ENCODE measurements at places on chromosomes 1 and 21.

DNA sequence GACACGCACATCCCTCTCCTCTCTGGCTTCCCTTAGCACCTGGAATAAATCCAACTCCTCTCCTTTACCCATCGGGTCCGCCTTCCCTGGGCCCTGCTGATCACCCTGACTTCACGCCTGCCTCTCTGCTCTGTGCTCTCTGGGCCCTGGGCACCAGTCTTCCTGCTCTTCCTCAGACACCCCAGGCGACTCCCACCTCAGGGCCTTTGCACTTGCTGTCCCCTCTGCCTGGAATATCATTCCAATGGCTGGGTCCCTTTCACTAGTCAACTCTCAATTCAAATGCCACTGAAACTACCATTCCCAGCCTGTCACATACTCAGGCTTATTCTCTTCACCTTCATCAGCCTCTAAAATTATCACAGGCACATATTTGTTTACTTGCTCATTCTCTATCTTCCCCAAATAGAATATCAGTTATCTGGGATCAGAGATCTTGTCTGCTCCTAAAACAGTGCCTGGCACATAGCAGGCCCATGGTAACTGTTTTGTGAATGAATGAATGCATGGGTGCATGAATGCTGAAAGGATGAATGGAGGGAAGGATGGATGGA is 27.2 kb upstream of the SELENON start:
- no peak for DNase-seq

DNA sequence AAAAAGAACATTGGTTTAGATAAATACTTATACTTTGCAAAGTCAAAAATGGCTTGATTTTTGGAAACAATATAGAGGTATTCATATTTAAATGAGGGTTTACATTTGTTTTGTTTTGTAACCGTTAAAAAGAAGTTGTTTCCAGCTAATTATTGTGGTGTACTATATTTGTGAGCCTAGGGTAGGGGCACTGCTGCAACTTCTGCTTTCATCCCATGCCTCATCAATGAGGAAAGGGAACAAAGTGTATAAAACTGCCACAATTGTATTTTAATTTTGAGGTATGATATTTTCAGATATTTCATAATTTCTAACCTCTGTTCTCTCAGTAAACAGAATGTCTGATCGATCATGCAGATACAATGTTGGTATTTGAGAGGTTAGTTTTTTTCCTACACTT is 65.3 kb upstream of the SAMD13 start:
- no peak for DNase-seq

- no peak for DNase-seq
Measured at GRCh38 chr1:5009376-5010065, 355.1 kb downstream of the AJAP1 start.

DNA sequence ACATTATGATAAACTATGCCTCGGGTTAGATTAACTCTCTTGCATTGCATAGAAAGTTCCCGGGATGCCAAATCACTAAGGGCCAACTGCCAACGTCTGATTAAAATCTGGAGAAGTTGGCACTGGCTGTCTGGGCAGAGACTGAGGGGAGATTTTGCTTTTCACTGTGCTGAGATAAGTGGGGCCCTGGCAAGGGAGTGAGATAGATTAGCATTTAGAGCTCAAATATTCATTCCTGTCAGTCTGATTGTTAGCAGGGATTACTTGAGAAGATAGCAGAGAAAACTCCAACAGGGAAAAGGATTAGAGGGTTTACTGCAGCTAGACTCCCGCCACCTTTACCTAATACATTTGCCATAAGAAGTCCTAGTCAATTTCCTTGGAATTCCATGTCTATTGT is 714.1 kb upstream of the CHRM3 start:
- DNase-seq = no peak

DNA sequence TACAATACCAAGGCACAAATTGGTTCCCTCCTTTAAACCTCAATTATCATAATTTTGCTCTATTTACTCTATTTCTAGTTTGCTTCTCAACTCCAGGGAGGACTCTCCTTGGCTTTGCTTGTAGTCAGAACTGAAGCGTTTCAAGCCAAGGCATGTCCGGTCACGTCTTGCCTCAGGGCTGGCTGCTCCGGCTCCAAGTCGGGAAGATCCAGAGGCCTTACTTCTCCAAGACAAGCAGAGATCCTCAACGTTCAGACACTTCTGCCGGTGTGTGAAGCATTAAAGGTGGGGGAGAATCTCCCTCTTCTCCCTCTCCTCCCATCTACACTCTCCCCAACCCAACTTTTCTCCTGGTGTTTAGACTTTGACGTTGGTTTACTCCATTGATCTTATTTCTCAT is 7.2 kb upstream of the HHAT start:
- no peak for DNase-seq

- DNase-seq = no peak
Measured at GRCh38 chr1:232594768-232595698, 34.9 kb downstream of the SIPA1L2 start.
